ENCODE measurements at places on chromosomes 4 and X.

DNA sequence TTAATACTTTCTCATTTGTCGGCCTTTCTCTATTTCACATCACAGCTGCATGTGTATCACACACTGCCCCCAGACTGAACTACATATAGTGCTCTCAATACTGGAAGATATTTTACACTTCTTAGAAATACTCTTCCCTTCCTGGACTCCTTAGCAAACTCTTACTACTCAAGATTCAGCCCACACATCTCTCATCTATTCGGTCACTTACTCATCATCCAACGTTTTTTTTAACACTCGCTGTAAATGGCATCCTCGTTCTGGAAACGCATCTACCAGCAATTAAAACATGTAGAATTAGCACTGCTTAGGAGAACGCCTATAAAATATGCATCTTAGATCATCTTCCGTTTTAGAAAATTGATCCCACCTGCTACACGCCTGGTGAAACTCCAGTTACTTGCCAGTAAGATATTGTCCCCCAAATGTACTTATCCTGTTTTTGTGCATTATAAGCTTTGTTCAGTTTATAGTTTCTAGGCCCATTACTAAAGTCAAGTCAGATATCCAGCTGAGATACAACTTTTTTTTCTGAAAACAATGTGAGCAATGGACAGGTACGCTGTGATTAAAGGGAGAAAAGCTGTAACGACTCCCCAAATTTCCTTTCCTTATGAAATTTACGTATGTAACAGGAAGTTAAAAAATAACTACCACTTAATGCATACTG lies 1.0 kb downstream of the LRP2BP start:
- DNase-seq, result no peak

GRCh38 chr4:173343832-173344397 lies 9.8 kb upstream of the HMGB2 start:
- no peak for DNase-seq

GRCh38 chr4:181956512-181956911 lies 286.7 kb upstream of the TENM3 start:
- no peak for DNase-seq

- no peak for DNase-seq
Observed at GRCh38 chr4:1550122-1551070, 133.7 kb downstream of the FAM53A start.

DNA sequence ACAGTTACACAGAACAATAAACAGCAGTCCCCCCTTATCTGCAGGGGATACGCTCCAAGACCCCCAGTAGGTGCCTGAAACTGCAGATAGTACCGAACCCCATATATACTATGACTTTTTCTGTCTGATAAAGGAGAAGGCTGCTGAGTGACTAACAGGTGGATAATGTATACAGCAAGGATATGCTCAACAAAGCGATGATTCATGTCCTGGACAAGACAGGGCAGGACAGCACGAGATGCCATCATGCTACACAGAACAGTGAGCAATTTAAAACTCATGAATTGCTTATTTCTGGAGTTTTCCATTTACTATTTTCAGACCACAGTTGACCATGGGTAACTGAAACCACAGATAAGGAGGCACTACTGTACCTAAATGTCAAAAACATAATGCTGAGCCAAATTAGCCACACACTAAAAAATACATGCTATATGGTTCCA lies 76.1 kb downstream of the MANBA start:
- no peak for DNase-seq

- DNase-seq, result no peak
Observed at GRCh38 chrX:132433001-132433400, 55.8 kb downstream of the MBNL3 start.

GRCh38 chrX:11589641-11590040 lies 76.1 kb downstream of the ARHGAP6 start:
- DNase-seq, result no peak

GRCh38 chr4:36322921-36323354 lies 41.5 kb downstream of the DTHD1 start:
- no peak for DNase-seq

DNA sequence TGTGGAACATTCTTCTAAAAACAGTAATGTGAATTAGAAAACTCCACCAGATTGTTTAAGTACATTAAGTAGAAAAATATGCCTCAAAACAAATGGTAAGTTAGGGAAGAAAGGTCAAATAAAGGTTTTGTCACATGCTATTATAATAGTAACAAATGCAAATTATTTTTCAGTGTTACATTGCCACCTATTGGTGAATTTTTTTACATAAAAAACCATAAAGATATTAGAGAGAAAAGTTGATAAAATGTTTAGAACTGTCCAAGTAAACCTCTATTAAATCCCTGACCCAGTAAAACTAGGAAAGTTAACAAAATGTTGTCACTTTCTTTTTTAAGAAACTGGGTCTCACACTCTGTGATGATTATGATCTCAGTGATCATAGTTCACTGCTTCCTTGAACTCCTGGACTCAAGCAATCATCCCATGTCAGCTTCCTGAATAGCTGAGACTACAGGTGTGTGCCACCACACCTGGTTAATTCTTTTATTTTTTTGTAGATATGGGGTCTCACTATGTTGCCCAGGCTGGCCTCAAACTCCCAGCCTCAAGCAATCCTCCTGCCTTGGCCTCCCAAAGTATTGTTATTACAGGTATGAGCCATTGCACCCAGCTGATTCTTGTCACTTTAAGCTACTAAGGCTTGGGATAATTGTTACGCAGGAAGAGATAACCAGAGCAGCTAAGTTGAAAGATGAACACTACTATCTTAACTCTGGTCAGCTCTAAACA lies 157.6 kb downstream of the ATRX start:
- no peak for DNase-seq
